ENCODE measurements at places on chromosomes 2 and 18.

- H3K4me1 ChIP-seq, result no peaks in the 10 kb centered on the region
- no peak overlapping the region for H3K27ac ChIP-seq
- H3K27me3 ChIP-seq, result no peaks in the 10 kb centered on the region
- no peak for DNase-seq
- no peak overlapping the region for H3K4me3 ChIP-seq
These were observed 162.0 kb upstream of the MSH6 start for GRCh38 chr2:47620770-47621437.

GRCh38 chr2:44269831-44270230 is 5.4 kb upstream of the SLC3A1 start:
- H3K27me3 ChIP-seq, result no peaks in the 10 kb centered on the region
- H3K36me3 ChIP-seq, result no peaks in the 10 kb centered on the region
- H3K4me3 ChIP-seq, result no peak overlapping the region
- no peak overlapping the region for H3K27ac ChIP-seq
- H3K4me1 ChIP-seq, result no peaks in the 10 kb centered on the region
- no peak for DNase-seq

- no peaks in the 10 kb centered on the region for H3K4me1 ChIP-seq
- no peak overlapping the region for H3K4me3 ChIP-seq
- no peak for DNase-seq
- H3K27ac ChIP-seq, result no peak overlapping the region
- H3K27me3 ChIP-seq, result no peaks in the 10 kb centered on the region
These were observed 148.7 kb downstream of the TFCP2L1 start for GRCh38 chr2:121136323-121136722.

GRCh38 chr18:48766026-48766425 is 184.7 kb downstream of the SMAD7 start:
- H3K4me3 ChIP-seq, result no peak overlapping the region
- H3K27ac ChIP-seq, result no peak overlapping the region
- no peaks in the 10 kb centered on the region for H3K27me3 ChIP-seq
- H3K4me1 ChIP-seq, result no peaks in the 10 kb centered on the region

Measured in activated naive CD8-positive, alpha-beta T cell treated with anti-CD3 and anti-CD28 coated beads for 36 hours (primary cell).